ENCODE measurements at places on chromosomes 2 and 18. TPM values are rescaled to one million over a fixed set of nuclear protein-coding genes. Genes with fewer than 3 reads are reported as not detected.
A peak's percentile ranks its signal among the peaks of the same experiment; 100 is the strongest.

- no peak for DNase-seq
Measured at GRCh38 chr2:20525041-20526035, 78.5 kb downstream of the RHOB start.

DNA sequence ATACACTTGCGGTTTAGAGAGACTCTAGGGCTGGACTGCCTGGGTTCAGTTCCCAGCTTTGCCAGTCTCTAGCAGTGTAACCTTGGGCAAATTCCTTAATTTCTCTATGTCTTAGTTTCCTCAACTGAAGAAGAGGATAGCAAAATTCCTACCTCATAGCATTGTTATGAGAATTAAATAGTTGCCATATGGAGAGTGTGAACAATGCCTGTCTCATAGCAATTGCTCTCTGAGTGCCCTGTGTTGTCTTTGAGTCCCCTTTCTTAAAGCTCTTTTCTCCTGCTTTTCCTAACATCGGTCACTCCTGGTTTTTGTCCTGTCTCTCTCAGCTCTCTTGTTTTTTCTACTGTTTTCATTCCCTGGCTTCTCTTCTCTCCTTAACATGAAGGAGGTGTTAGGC is 116.8 kb upstream of the ALPP start:
- DNase-seq, result no peak

DNA sequence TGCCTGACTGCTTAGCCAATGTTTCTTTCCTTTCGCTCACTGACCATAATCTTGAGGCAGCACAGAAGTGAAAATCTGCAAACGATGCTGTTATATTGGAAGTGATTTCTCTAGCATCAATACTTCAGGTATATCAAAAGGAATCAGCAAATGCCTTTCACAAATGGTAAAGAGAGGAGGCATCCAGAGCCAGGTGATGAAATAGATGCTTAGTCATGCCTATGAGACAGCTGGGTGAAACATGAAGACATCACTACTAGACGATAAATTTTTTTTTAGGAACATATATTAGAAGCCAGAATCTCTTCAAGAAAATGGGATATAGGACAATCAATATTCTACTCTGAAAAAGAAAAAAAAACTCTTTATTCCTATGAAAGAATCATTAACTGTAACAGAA is 249.2 kb upstream of the SLC39A10 start:
- DNase-seq, result no peak

GRCh38 chr18:3594760-3595368 is 144.9 kb downstream of the TGIF1 start:
- peak; percentile 52 for DNase-seq

DNA sequence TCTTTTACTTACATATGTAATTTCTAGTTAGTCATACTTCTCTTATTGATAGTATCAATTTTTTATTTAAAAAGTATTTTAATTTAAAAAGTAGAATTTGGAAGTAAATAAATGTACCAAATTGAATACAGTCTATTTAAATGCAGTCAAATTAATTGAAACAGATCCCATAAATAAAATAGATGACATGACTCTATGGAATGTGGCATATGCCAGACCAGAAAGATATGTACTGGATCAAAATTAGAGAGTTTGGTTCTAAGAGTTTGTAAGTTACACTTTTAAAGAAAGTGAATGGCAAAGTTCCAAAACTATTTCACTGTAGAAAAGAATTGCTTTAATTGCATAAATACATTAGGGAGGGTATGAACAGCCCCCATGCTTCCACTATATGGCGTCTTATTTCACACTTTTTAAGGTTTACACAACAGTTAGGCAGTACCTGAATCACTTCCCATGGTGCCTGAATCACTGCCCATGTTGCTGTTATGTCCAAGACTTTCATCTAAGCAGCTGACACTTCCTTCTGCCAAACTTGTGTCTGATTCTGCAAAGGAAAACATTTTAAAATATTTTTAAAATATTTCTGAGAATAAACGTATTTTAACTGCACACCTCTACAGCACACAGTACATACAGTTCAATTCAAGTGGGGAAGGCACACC is 25.2 kb downstream of the IFIH1 start:
- no peak for DNase-seq

GRCh38 chr2:43845181-43845580 is 6.4 kb downstream of the ABCG8 start:
- DNase-seq, result no peak

DNA sequence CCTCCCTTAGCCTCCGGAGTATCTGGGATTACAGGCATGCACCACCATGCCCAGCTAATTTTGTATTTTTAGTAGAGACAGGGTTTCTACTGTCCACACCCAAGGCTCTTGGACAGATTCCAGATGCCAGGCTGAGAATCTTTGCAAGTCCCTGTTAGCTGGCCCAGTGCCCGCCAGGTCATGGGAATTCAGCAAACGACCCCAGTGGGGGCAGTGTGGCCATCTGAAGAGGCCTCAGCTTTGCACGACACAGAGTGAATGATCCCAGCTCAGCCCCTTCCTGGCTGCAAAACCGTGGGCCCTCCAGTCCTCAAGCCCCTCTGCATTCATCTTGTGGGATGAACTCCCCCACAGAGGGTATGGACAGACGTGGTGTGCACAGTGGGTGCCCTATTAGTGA is 179.5 kb upstream of the ID2 start:
- no peak for DNase-seq

DNA sequence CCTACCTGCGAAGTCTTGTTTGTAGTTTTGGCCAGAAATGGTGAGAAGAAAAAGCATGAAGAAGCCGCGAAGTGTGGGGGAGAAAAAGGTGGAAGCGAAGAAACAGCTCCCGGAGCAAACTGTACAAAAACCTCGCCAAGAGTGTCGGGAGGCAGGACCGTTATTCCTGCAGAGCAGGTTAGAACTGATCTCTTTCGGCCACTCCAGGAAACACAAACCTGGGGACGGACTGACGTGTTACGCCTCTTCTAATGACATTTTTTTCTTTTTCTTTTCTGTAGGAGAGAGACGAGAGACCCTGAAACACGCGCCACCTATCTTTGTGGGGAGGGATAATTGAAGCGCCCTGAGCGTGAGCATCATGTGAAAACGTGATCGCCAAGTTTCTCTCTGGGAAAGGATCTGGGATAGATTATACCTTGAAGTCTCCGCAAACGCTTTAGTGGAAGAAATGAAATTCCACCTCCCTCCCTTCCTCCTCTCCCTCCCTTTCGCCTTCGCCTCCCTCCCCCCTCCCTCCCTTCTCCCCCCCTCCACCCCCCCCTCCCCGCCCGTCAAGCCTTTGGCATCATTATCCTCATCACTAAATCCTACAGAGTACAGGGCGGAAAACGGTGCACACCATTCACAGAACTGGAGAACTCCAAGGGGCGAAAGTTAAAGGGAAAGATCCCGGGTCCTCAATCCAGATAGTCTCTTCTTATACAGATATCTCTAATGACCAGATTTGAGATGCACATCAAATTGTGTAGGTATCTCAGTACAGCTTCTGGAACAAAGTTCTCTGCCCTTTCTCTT is at the start of gene ZEB2:
Gene ZEB2, minus strand, starts transcription at position 186 of the 798 bp plus-strand sequence. CDS start 2,769 bp downstream, outside the sequence.
- DNase-seq, result peak; percentile 89

DNA sequence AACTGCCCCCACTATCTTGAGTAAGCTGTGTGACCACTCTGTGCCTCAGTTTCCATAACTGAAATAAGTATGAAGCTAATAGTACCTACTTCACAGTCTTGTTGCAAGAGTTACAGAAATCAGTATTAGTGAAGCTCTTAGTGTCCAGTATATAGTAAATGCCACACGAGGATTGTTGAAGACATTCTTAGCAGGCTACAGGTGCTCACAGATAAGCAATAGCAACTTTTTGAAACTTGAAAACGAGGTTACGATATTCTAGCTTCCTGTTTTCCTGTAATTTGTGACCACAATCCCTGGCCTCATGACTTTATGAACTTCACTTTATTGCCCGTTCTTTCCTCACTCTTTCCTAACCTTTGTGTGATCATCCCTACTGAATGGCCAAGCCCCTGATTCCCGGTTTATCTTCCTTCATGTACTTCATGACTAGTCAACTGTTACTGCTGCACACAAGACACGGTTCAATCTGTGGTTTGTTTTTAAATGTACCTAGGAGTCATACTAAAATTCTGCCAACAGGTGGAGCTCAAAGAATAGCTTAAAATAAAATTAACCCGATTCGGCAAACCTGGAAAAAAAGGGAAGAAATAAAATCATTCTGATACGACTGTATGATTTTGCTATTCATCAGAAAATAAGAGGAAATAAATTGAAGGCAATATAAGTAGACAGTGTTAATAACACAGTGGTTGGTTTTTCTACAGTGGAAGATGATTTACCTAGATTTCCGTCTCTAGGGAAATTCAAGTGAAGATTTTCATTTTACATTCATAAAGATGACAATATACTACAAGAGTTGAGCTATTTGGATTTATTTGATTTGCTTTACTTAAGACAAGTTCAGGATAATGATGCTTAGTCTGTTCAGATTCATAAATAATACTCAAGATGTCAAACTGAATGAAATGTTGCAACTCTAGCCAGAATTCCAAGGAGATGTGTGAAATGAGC is 38.1 kb upstream of the STAT1 start:
- DNase-seq, result peak; percentile 57

DNA sequence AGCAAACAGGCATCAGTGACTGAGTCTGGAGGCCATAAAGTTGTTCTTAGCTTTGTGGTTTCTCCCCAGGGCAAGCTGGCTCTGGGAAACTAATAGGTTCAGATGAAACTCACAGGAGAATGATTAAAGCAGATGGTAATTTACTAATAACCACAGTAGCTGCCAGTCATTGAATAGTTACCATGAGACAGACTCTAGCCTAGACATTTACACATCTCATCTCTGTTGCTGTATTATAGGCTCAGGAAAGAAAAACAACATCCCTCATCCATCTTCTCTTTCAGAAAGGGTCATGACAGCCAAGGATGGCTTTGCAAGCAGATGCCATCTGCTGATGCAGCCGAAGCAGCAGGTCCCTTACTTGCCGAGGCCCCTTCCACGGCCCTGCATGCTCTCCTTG is 314.0 kb upstream of the ID2 start:
- no peak for DNase-seq

- DNase-seq, result peak; percentile 80
Measured at GRCh38 chr2:152718909-152719645, 657 bp downstream of the ARL6IP6 start.

DNA sequence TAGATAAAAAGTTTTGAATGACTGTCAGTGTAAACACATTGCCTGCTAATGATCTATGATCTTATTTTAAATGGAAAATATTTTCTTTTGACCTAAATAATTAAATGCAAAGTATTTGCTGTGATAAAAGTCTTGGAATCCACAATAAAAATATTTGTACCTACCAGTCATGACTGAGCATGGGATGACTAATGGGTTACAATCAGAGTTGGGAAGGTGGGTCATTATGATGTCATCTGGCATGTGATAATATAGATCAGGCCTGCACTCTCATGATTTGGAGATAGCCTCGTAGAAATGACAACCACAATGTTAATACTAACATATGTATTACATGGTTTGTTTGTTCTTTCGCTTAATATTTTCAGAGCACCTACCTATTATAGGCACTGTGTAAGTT is 848.8 kb upstream of the KLHL29 start:
- no peak for DNase-seq

- DNase-seq, result no peak
Measured at GRCh38 chr2:206832873-206833272, 67.5 kb downstream of the FASTKD2 start.

- no peak for DNase-seq
Measured at GRCh38 chr2:112255875-112256274, 1.0 kb upstream of the ZC3H8 start.

DNA sequence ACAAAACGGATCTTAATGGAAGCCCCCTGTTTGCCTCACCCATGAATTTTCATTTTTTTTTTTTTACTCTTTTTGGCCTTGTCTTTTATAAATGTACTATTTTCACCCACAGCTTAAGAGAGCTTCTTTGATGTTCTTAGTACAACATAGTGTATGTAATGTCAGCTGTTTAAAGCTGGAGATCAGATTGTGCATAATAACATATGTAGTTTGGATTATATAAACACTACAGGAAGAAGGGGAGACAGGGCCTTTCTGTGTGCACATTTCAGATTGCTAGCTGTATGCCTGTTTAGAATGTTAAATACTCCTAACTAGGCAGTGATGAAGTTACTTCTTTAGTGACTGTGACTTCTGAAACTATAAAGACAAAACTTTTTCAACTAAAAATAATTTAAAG is 2.1 kb upstream of the TANC1 start:
- DNase-seq, result no peak

DNA sequence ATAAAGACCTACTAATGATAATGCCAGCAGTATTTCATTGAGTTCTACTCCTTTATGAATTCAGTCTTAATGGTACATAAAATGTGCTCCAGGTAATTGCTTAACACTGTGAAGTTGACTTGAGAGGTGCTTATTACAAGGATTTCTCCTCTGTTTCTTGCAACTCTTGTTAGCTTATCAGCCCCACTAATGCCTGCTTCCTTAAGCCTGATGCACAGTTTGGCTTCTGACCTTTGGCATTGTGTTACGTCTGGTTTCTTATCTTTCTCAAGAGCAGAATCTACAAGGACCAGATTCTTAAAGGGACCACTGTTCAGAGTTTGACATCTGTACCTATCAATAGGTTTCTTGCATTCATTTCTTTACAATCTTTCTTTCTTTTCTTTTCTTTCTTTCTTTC is 223.9 kb upstream of the CWC22 start:
- peak; percentile 53 for DNase-seq

- DNase-seq, result no peak
Measured at GRCh38 chr2:71843391-71843850, 304.2 kb downstream of the CYP26B1 start.

DNA sequence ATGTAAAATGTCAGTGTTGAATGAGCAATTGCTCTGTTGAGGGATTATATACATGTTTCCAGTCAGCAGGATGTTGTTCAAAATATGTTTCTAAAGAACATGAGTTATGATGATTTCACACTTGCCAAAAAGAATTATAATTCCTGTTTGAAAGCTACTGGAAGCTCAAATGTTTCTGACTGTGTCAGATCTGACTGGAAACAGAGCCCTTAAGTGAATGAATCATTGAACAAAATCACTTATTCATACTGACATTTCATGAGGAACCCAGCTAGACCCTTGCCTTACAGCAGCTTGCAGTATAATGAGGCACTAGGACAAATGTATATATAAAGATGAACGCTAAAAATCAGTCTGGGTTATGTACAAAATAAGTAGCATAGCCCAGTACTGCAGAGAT is 35.4 kb upstream of the ITGAV start:
- no peak for DNase-seq

DNA sequence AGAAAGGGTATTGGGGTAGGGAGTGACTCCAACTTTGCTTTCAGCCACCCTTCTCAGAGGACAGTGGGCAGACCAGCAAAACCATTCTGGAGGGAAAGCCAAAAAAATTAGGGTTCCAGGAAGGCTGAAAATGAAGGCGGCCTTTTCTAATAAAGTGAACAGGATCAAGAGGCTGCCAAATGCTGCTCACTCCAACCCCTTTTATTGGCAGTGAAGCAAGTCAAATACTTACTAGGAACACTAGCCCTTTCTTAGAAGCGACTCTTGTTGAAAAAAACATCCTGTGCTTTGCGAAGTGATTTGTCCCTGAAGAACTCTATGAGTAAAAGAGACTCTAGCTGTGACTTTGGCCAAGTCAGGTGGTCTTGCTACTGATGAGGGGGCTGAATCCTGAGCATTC is 83.6 kb upstream of the CYP1B1 start:
- no peak for DNase-seq

- DNase-seq, result no peak
Measured at GRCh38 chr2:8630676-8631464, 51.0 kb upstream of the ID2 start.

The C1QL2 gene
- total RNA-seq, result not detected

The CLEC4F gene
- total RNA-seq, result not detected

The PLA2R1 gene
- 0.45 TPM for total RNA-seq

The ARHGAP15 gene
- 5.9 TPM for total RNA-seq

The SFT2D3 gene
- total RNA-seq, result 30.6 TPM

The IL36RN gene
- total RNA-seq, result not detected

The NHEJ1 gene
- 25.5 TPM for total RNA-seq

The FHOD3 gene
- 69.7 TPM for total RNA-seq

The SCYGR4 gene
- not detected for total RNA-seq
